ENCODE measurements at places on chromosomes 11 and 22.

DNA sequence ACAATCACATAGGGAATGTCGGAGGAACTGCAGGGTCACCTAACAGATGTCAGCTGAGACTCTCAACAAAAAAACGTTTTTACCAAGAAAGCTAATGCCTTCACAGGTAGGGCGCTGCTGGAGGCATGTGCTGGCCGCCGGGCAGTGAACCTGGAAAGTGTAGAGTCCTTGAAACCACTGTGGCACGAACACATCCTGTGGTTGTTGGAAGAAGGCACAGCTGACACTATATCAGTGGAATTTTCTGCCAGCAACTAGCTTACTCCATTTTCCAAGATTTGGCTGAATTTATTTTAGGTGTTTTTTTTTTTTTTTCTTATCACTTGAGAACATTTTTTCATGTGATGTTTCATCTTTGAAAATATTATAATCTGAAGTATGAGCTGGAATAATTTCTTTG is 14.2 kb downstream of the TRMU start:
- DNase-seq, result no peak

DNA sequence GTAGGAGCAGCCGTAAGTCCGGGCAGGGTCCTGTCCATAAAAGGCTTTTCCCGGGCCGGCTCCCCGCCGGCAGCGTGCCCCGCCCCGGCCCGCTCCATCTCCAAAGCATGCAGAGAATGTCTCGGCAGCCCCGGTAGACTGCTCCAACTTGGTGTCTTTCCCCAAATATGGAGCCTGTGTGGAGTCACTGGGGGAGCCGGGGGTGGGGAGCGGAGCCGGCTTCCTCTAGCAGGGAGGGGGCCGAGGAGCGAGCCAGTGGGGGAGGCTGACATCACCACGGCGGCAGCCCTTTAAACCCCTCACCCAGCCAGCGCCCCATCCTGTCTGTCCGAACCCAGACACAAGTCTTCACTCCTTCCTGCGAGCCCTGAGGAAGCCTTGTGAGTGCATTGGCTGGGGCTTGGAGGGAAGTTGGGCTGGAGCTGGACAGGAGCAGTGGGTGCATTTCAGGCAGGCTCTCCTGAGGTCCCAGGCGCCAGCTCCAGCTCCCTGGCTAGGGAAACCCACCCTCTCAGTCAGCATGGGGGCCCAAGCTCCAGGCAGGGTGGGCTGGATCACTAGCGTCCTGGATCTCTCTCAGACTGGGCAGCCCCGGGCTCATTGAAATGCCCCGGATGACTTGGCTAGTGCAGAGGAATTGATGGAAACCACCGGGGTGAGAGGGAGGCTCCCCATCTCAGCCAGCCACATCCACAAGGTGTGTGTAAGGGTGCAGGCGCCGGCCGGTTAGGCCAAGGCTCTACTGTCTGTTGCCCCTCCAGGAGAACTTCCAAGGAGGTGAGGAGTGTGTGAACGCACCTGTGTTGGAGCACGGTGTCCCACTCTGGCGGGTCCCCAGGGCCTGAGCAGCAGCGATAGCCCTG is at the start of gene TAGLN:
Gene TAGLN (plus strand): TSS at position 318 of the 863 bp plus-strand sequence. CDS start 3,644 bp downstream, outside the sequence.
- DNase-seq, result peak; percentile 85

- DNase-seq, result no peak
Observed at GRCh38 chr11:10984250-10984649, 126.4 kb upstream of the ZBED5 start.

- DNase-seq, result no peak
Observed at GRCh38 chr11:67649634-67650510, 658 bp downstream of the ACY3 start.

GRCh38 chr11:133818302-133818701 is 27.0 kb downstream of the SPATA19 start:
- no peak for DNase-seq

GRCh38 chr11:8258289-8258688 is 5.4 kb downstream of the LMO1 start:
- no peak for DNase-seq

DNA sequence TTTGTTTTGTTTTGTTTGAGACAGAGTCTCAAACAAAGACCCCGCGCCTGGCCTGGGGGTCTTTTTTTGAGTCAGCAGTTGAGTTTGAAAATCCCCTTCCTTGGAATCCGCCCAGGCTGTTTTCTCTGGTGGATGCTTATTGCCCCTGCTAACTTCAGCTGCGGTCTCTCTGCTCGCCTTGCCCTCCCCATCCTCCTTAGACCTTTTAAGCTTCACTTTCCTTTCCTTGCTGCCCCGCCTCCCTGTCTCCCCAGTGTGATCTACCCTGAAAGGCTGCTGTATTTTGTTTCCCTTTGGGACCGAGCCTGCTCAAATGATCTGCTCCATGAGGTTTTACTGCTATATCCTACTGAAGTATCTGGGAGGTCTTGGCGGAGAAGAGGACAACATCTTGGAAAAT is 2.5 kb downstream of the USP18 start:
- DNase-seq, result no peak

GRCh38 chr11:34640924-34641275 is 20.0 kb downstream of the EHF start:
- no peak for DNase-seq

DNA sequence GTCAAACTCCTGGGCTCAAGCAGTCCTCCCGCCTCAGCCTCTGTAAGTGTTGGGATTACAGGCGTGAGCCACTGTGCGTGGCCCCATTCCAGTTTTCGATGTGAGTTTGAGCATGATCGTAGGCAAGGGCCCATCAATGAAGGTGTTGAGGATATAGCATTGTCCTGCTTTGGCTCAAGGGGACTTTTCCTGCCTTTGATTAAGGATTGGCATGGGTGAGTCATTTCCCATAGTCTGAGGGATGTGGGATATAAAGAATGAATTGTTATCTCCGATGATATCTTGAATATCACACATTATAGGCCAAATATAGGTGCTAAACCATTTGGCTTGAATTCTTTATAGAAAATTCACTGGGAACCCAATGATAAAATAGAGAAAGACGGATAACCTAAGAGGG is 30.4 kb downstream of the STIM1 start:
- DNase-seq, result no peak

DNA sequence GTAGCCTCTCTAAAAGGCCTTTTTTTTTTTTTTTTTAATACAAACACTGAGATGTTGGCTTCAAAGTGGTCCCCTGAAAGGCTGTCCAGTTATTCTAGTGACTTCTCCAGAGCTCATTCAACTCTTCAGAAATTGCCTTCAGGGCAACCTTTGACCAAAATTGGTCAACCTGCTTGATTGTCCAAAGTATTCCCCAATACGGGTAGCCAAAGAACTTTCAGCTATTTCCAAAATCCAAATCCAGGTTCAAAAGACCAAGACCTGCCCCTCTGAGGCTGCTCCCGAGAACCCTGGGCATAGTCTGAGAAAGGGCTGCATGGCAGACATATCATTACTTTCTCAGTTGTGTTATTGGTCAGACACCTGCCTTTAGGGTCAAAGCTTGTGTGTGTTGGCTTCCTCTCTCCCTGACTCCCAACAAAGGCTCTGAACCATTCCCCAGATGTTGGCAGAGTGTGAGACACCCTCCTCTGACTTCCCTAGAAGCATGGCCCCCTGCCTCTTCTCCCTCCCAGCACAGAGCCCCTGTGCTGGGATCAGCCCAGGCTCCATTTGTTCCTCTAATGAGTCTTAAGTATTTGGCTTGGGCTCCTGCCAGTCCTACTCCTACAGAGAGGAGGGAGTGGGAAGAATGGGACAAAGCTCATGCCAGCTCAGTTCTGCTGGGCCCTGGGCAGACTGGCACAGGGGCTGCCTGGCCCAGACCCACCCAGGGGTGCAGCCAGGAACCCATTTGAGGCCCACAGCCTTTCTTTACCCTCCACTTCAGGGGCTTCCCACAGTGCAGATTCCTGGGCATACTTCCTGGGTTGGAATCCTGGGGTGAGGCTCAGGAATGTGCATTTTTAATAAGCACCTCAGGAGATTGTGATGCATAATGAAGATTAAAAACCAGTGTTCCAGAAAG is 30.3 kb downstream of the TNKS1BP1 start:
- DNase-seq, result no peak

- no peak for DNase-seq
Observed at GRCh38 chr11:17434108-17434507, 42.5 kb downstream of the ABCC8 start.

GRCh38 chr22:27407369-27407985 is 394.1 kb downstream of the MN1 start:
- DNase-seq, result no peak

DNA sequence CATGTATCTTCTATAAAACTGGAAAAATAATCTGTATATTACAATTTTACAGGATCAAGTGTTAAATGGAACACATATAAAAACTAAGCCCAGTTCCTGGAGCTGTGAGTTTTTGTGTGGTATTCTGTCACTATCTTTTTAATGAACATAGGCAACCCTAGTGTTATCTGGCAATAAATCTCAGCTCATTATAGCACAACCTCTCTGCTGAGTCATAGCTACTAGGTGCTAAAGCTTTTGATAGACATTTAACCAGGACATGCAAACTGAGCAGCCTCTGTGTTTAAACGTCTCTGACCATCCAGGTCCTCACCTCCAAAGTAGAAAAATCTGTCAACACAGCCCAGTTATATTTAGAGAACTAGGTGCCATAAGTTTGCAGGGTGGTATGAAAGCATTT is 91.0 kb upstream of the CARD18 start:
- no peak for DNase-seq

- no peak for DNase-seq
Observed at GRCh38 chr22:29060931-29061330, 700 bp downstream of the C22orf31 start.

GRCh38 chr11:67439321-67440228 is 2.1 kb upstream of the PTPRCAP start:
- peak; percentile 34 for DNase-seq

- DNase-seq, result peak; percentile 33
Observed at GRCh38 chr11:130451231-130452019, 3.0 kb downstream of the ADAMTS15 start.

GRCh38 chr22:20721409-20722218 is 52.3 kb upstream of the SERPIND1 start:
- DNase-seq, result no peak

GRCh38 chr22:39457198-39457555 is 365 bp downstream of the MGAT3 start:
- no peak for DNase-seq

- DNase-seq, result no peak
Observed at GRCh38 chr11:44190883-44191230, 95.4 kb downstream of the EXT2 start.

DNA sequence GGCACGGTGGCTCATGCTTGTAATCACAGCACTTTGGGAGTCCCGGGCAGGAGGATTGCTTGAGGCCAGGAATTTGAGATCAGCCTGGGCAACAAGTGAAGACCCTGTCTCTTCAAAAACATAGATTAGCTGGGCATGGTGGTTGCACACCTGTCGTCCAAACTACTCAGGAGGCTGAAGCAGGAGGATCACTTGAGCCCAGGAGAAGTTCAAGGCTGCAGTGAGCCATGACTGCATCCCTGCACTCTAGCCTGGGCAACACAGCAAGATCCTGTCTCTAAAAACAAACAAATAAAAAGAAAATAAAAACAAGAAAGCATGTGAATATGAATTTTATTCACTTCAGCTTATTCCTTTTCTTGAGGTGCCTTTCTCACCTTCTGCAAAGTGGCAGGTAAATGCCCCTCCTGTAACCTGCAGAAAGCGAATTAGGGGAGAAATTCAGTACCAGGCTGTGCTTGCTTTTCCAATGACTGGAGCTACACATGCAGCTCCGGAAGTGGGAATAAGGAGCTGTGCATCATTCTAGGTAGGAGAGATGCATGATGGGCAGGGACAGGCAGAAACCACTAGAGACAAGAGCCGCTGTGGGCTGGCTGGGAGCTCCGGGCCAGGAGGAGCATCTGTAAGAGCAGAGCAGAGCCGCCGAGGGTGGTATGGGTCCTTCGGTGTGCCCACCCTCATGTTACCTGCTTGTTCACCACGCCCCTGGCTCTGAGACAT is 14.7 kb upstream of the KCTD17 start:
- DNase-seq, result no peak

DNA sequence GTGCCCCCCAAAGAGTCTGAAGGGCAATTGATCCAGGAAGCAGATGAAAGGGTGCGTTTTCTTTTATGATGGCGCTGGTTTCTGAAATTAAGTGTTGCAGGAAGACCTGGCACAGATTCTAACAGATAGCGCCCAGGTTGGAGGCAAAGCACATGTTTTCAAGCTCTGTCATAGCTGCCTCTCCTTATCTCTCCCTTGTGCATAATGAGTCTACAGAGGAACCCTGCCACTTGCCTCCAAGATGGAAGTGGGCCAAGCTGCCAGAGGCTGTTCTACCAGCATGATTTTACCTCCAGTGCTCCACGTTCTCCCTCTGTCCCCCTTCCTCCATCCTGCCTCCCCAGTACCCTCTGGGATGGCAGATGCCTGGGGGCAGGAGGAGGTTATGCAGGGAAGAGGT is 30.0 kb upstream of the TLCD5 start:
- no peak for DNase-seq

- no peak for DNase-seq
Observed at GRCh38 chr11:104394508-104394907, 230.6 kb upstream of the PDGFD start.

DNA sequence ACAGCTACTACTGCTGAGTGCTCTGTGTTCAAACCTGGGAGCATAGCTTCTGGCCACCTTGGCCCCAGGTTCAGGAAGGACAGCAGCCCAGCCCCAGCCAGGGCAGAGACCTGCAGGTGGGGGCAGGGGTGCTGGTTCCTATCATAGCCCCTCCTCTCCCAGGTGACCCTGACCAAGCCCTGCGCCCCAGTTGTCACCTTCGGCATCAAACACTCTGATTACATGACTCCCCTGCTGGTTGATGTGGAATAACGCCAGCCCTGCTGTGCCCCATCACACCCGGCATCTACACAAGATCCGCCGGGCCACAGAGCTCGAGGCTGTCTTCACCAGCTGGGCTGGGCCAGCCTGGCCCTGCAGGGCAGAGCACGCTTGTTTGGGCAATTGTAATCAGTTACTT is 6.9 kb downstream of the SCGB1C1 start:
- DNase-seq, result no peak

- peak; percentile 25 for DNase-seq
Observed at GRCh38 chr11:110850846-110851245, 138.6 kb upstream of the ARHGAP20 start.

DNA sequence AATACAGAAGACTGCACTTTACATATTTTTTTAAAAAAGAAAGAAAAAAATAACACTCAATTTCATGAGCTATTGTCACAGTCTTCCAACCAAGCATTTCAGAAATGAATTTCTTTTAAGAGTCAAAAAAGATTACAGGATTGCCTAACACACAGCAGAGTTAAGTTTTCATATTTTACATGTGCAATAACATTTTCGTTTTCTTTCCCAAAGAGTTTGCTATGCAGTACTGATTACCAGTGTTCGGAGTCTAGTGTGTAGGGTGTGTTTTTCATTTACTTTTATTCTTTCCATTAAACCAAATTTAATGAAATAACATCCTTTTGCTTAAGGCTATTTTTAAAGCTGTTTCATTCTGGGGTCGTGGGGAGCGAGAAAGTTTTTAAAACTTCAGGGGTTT is 53.2 kb downstream of the MN1 start:
- no peak for DNase-seq

- DNase-seq, result no peak
Observed at GRCh38 chr22:23384431-23384830, 195.7 kb downstream of the IGLL1 start.

Data from mesenchymal stem cell (in vitro differentiated cells and primary cell).